B cell (primary cell): ENCODE measurements at places on chromosomes 16 and 17. TPM values are rescaled to one million over a fixed set of nuclear protein-coding genes. Genes with fewer than 3 reads are reported as not detected.

MYH1 gene
- not detected in 2 replicates for total RNA-seq

NACA2 gene
- not detected in 2 replicates for total RNA-seq

CSH1 gene
- total RNA-seq = not detected in 2 replicates

ATAD5 gene
- total RNA-seq = 7.3 and 7.4 TPM in 2 replicates

DNAI2 gene
- total RNA-seq = not detected in 2 replicates

HEATR9 gene
- total RNA-seq = not detected in 2 replicates

RAB26 gene
- total RNA-seq = 0.58 and 0.62 TPM in 2 replicates

TSPOAP1 gene
- total RNA-seq = 25.2 and 30.7 TPM in 2 replicates

CES5A gene
- not detected in 2 replicates for total RNA-seq

CD300H gene
- not detected in 2 replicates for total RNA-seq

- H3K27me3 ChIP-seq = no peaks in the 10 kb centered on the region
- H3K4me3 ChIP-seq = no peak overlapping the region
- H3K27ac ChIP-seq = no peak overlapping the region
- no peak for DNase-seq
- H3K4me1 ChIP-seq = peaks cover 5% of the 10 kb centered on the region
Measured at GRCh38 chr16:87864331-87864989, 4.8 kb downstream of the SLC7A5 start.

DNA sequence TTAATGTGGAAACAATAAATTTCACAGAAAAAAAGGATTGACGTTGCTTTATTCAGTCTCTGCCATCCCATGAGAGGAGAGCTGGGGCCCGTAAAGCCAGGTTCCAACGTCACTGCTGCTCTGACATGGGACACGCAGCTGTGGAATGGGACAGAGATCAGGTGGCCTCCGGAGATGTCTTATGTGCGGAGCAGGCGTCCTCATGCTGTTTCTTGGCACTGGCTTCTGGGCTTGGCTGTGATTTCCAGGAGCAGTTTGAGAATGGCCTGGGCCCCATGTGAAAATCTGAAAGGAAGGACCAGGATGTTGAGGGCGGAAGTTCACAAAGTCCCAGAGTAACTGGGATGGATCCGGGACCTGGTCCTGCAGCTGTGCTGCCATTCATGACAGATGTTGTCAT is 32.4 kb downstream of the NDEL1 start:
- no peak overlapping the region for H3K27ac ChIP-seq
- no peak for DNase-seq
- no peaks in the 10 kb centered on the region for H3K4me1 ChIP-seq
- no peak overlapping the region for H3K4me3 ChIP-seq
- H3K27me3 ChIP-seq = no peaks in the 10 kb centered on the region

GRCh38 chr16:48114410-48114809 is 41.4 kb downstream of the ABCC12 start:
- H3K36me3 ChIP-seq = no peaks in the 10 kb centered on the region
- no peak overlapping the region for H3K27ac ChIP-seq
- H3K27me3 ChIP-seq = no peaks in the 10 kb centered on the region
- H3K4me3 ChIP-seq = no peak overlapping the region
- DNase-seq = no peak
- no peaks in the 10 kb centered on the region for H3K4me1 ChIP-seq

DNA sequence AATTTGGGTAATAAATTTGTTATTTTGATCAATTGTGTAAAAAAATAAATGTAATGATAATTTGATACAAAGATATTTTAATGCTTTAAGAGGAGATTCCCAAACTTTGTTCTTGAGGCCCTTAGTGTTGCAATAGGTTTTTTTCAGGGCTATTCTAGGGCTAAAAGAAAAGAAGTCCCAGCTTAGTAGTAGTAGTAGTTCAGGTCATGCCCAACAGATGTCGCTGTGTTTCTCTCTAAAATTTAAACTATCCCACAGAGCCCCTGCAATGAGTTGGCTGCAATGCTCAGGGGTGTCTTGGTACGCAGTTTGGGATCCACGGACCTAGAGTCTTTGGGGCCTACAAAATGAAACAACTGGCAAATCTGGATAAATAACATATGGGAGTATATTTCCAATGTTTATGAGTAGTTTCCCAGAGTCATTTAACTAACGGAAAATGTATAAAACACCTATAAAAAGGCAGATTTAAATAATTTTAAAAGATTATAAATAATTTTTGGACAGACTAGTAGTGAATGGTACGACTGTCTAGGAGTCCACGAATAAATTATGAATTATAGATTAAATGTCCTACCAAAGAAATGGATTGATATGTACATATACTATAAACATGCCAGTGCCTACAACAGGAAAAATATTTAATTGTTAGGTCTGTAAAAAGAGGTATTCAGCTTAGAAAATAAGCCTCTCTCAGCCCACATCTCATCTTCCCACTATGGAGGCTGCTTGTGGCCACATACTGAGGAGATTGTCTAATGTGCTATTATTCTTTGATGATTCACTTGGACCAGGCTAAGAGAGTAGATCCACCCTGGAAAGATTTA is 228.5 kb upstream of the PMFBP1 start:
- no peaks in the 10 kb centered on the region for H3K36me3 ChIP-seq
- H3K27me3 ChIP-seq = no peaks in the 10 kb centered on the region
- H3K4me3 ChIP-seq = no peak overlapping the region

DNA sequence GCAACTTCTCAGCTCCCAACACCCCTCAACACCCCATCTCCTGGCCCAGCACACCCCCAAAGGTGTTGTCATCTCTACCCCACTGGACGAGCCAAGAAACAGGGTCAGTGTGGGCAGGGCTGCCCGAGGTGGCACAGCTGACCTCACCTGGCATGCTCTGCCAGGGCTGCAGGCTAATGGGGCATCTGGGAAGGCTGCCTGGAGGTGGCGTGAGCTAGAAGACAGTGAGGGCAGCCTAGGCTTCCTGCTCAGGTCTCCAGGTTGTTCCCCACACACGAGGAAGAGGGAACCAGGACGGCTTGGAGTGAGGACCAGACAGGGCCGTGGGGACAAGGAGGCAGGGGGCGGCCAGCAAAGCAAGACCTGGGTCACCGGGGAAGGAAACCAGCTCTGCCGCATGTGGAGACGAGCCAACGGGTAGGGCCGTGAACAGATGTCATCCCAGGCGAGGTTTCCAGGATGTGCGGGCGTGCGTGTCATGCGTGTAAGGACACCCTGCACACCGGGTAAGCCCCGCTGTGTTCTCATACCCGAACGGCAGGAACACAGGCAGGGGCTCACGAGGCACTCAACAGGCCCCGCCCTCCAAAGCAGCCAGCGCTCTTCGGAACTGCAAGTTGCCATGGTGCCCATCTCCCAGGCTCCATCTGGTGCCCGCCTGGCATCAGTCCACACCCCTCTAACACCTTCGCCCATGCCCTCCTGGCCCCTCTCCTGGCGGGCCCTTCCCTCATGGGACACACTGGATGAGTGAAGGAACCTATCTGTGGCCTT is 29.6 kb upstream of the PVALEF start:
- no peaks in the 10 kb centered on the region for H3K4me1 ChIP-seq
- no peak overlapping the region for H3K27ac ChIP-seq
- no peaks in the 10 kb centered on the region for H3K27me3 ChIP-seq
- H3K36me3 ChIP-seq = no peaks in the 10 kb centered on the region
- no peak for DNase-seq

DNA sequence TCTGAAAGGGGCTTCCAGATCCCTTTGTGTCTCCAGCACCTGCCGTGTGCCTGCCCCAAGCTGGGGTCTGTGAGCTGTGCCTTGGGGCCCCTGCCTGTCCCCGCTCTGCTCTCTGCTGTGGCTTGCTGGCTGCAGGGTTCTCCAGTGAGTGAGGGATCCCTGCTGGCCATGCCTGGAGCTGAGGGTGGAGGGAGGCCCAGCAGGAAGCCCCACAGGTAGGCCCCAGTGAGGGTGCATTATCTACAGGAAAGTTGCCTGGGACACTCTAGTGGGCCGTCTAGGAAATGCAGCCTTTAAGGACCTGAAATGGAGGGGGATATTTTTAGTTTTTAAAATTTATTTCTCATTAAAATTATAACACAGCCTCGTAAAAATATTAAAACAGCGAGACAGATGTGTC is 50.9 kb downstream of the JPH3 start:
- no peaks in the 10 kb centered on the region for H3K36me3 ChIP-seq
- no peak overlapping the region for H3K27ac ChIP-seq
- H3K4me1 ChIP-seq = no peaks in the 10 kb centered on the region
- no peak overlapping the region for H3K4me3 ChIP-seq
- H3K27me3 ChIP-seq = peaks cover 14% of the 10 kb centered on the region
- DNase-seq = no peak

GRCh38 chr17:49822829-49823228 is 25.0 kb downstream of the TAC4 start:
- DNase-seq = no peak
- no peak overlapping the region for H3K27ac ChIP-seq
- no peaks in the 10 kb centered on the region for H3K27me3 ChIP-seq

DNA sequence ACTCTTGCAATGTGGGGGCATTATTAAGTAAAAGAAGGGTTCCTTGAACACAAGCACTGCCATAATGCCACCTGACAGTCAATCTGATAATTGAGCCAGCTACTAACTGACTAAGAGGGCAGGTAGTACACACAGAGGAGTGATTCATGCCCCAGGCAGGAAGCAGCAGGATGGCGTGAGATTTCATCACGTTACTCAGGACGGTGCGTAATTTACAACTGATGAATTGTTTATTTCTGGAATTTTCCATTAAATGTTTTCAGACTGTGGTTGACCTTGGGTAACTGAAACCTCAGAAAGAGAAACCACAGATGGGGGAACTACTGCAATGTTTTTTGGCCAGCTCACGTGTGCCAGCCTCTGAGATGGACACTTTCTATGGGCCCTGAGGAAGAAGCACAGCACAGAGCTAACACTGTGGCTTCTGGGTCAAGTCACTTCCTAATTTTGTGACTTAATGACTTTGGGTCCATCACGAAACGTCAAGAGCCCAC is 46.7 kb downstream of the C17orf67 start:
- no peaks in the 10 kb centered on the region for H3K27me3 ChIP-seq
- peaks cover 10% of the 10 kb centered on the region for H3K4me1 ChIP-seq
- H3K36me3 ChIP-seq = no peaks in the 10 kb centered on the region
- no peak overlapping the region for H3K4me3 ChIP-seq

GRCh38 chr16:10121491-10121890 is 60.7 kb downstream of the GRIN2A start:
- DNase-seq = no peak
- no peak overlapping the region for H3K4me3 ChIP-seq
- no peaks in the 10 kb centered on the region for H3K36me3 ChIP-seq

DNA sequence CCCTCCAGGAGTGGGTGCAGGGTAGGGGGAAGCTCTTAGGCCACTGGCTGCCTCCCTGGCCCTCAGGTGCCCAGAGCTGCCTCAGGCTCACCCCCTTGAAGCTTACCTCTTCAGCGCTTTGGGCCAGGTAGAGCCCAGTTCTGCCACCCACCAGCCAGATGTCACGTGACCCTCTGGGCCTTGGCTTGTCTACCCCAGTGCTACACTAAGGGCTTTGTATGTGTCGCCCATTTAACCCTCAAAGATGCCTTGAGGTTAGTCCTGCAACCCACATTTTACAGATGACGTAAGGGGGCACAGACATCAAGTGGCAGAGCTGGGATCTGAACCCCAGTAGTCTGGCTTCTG is 3.4 kb downstream of the HAS3 start:
- H3K27me3 ChIP-seq = peaks cover 34% of the 10 kb centered on the region
- H3K36me3 ChIP-seq = peaks cover 12% of the 10 kb centered on the region
- no peak overlapping the region for H3K4me3 ChIP-seq

DNA sequence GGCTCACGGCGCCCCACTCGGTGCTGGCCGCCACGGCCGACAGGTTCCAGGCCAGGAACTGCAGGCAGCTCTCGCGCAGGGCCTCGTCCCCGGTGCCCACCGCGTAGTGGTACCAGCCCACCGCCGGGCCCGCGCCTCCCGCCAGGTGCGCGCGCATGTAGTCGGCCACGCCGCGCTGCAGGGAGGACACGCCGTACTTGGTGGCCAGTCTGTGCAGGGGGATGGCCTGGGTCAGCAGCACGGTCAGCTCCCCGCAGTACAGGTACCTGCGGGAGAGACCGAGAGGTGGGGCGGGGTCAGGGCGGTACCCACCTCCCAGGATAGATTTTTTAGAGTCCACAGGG is 4.2 kb downstream of the BTBD17 start:
- no peaks in the 10 kb centered on the region for H3K4me1 ChIP-seq
- H3K27me3 ChIP-seq = peaks cover 3% of the 10 kb centered on the region
- no peaks in the 10 kb centered on the region for H3K36me3 ChIP-seq

GRCh38 chr17:81500047-81500446 is 12.6 kb downstream of the ACTG1 start:
- H3K4me3 ChIP-seq = no peak overlapping the region
- H3K27ac ChIP-seq = no peak overlapping the region
- no peaks in the 10 kb centered on the region for H3K4me1 ChIP-seq
- no peaks in the 10 kb centered on the region for H3K27me3 ChIP-seq
- no peak for DNase-seq
- H3K36me3 ChIP-seq = no peaks in the 10 kb centered on the region

- H3K27ac ChIP-seq = no peak overlapping the region
- H3K27me3 ChIP-seq = no peaks in the 10 kb centered on the region
- no peak overlapping the region for H3K4me3 ChIP-seq
- no peaks in the 10 kb centered on the region for H3K36me3 ChIP-seq
Measured at GRCh38 chr17:82687375-82687861, 11.1 kb downstream of the RAB40B start.
